ENCODE measurements at places on chromosomes 1 and 21.
A peak's percentile ranks its signal among the peaks of the same experiment; 100 is the strongest.

- no peak overlapping the region for H3K27ac ChIP-seq
- H3K36me3 ChIP-seq: no peaks in the 10 kb centered on the region
- no peaks in the 10 kb centered on the region for H3K4me1 ChIP-seq
- H3K27me3 ChIP-seq: peaks cover 6% of the 10 kb centered on the region
- H3K4me3 ChIP-seq: no peak overlapping the region
These were observed 145.9 kb upstream of the KAZN start for GRCh38 chr1:14452551-14452950.

DNA sequence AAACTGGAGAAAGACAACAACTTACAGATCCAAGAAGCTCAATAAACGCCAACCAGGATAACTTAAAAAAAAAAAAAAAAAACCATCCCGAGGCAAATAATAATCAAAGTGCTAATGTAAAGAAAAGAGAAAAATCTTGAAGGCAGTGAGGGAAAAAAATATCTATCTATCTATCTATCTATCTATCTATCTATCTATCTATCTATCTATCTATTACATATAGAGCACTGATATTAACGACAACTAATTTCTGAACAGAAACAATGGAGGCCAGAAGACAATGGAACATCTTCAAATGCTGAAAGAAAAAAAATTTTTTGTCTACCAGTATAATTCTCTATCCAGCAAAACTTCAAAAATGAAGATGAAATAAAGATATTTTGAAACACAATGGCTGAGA is 18.0 kb downstream of the PACC1 start:
- H3K27me3 ChIP-seq: no peaks in the 10 kb centered on the region
- H3K4me1 ChIP-seq: peaks cover 7% of the 10 kb centered on the region
- H3K36me3 ChIP-seq: peaks cover 4% of the 10 kb centered on the region
- H3K27ac ChIP-seq: no peak overlapping the region

DNA sequence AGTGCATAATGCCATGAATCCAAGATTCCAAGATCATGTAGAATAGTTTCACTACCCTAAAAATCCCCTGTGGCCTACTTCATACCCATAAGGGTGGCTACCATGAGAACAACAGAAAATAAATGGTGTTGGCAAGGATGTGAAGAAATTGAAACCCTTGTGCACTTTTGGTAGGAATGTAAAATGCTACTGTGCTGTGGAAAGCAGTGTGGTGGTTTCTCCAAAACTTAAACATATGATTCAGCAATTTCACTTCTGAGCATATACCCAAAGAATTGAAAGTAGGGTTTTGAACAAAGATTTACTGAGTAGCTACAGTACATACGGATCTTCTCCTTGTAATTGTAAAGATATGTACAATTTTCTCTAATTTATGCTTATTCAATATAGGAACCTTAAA is 16.0 kb downstream of the FNBP1L start:
- H3K27ac ChIP-seq: no peak overlapping the region
- peaks cover 34% of the 10 kb centered on the region for H3K4me1 ChIP-seq
- no peak overlapping the region for H3K4me3 ChIP-seq
- no peak for DNase-seq
- no peaks in the 10 kb centered on the region for H3K36me3 ChIP-seq

- H3K4me1 ChIP-seq: peaks cover 78% of the 10 kb centered on the region
- H3K4me3 ChIP-seq: no peak overlapping the region
- H3K27ac ChIP-seq: peak overlapping the region; percentile 92
- no peaks in the 10 kb centered on the region for H3K36me3 ChIP-seq
- DNase-seq: peak; percentile 38
These were observed 14.0 kb upstream of the FAAP20 start for GRCh38 chr1:2208309-2209239.

DNA sequence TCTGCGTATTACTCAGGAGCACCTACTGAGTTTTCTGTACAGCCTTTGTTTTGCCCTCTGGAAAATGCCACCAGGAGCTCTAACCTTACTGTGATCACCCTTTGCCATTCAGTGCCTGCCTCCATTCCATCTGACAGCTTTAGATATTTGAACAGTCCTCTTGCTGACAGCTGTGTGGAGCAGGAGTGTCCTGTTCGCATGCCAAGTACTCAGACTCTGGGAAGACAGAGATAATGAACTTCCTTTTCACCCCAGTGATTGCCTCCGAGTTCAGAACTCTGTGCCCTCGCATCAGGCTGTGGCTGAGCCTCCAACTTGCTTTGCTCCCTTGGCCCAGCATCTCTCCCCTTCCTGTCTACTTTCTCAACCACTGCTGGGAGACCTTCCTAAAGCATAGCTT is 74.0 kb downstream of the CACNA1E start:
- H3K36me3 ChIP-seq: no peaks in the 10 kb centered on the region
- H3K27ac ChIP-seq: no peak overlapping the region
- peaks cover 7% of the 10 kb centered on the region for H3K4me1 ChIP-seq
- H3K27me3 ChIP-seq: peaks cover 84% of the 10 kb centered on the region

GRCh38 chr1:202599669-202600431 is 110.4 kb downstream of the SYT2 start:
- no peak overlapping the region for H3K27ac ChIP-seq
- H3K4me3 ChIP-seq: no peak overlapping the region
- peak; percentile 54 for DNase-seq
- H3K4me1 ChIP-seq: peaks cover 9% of the 10 kb centered on the region
- H3K36me3 ChIP-seq: peaks cover 4% of the 10 kb centered on the region

GRCh38 chr21:44370027-44370735 is 16.8 kb downstream of the TRPM2 start:
- no peak for DNase-seq
- H3K4me3 ChIP-seq: peak overlapping the region; percentile 13
- H3K4me1 ChIP-seq: peaks cover 4% of the 10 kb centered on the region
- H3K36me3 ChIP-seq: no peaks in the 10 kb centered on the region
- H3K27me3 ChIP-seq: peaks cover 86% of the 10 kb centered on the region

- H3K4me1 ChIP-seq: peaks cover 55% of the 10 kb centered on the region
- no peak for DNase-seq
- H3K4me3 ChIP-seq: no peak overlapping the region
- no peaks in the 10 kb centered on the region for H3K36me3 ChIP-seq
These were observed 12.2 kb downstream of the NGF start for GRCh38 chr1:115325874-115326273.

GRCh38 chr1:225253173-225253572 is 174.7 kb downstream of the LBR start:
- no peak overlapping the region for H3K4me3 ChIP-seq
- H3K27me3 ChIP-seq: no peaks in the 10 kb centered on the region
- no peak overlapping the region for H3K27ac ChIP-seq
- DNase-seq: no peak
- no peaks in the 10 kb centered on the region for H3K36me3 ChIP-seq
- no peaks in the 10 kb centered on the region for H3K4me1 ChIP-seq

GRCh38 chr1:207823880-207824566 is 72.2 kb downstream of the CD46 start:
- H3K4me3 ChIP-seq: peak overlapping the region; percentile 78
- H3K36me3 ChIP-seq: peaks cover 30% of the 10 kb centered on the region

DNA sequence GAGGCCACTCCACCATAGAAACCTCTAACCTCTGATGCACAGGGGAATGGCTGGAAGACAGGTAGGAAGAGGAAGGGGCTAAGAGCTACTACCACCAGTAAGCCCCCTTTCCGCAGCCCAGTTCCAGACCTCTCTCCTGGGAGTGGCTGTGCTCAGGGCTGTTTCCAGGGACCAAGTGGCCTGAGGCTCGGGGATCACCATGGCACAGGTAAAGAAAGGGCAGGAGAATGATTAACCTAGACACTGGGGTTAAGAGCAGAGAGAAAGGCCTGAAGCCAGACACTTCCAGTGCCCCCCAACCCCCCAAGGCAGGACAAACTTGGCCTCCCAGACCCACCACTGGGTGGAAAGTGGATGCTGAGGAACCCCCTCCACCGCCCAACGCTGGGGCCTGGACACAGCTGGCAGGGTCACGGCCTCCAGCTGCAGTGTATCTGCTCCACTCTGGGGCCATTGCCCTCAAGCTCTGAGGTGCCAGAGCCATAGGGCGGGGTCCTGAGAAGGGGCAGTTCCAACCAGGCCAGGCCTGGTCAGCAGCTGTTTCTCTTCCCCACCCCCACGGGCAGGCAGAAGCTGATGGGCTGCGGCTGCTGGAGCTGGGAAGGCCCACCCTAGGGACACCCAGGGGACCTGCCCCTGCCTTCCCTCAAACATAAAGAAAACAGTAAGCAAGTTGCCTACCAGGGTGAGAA is 2.6 kb downstream of the TAGLN2 start:
- H3K36me3 ChIP-seq: peaks cover 33% of the 10 kb centered on the region
- H3K4me3 ChIP-seq: peak overlapping the region; percentile 91
- no peaks in the 10 kb centered on the region for H3K27me3 ChIP-seq
- DNase-seq: peak; percentile 81
- peak overlapping the region; percentile 98 for H3K27ac ChIP-seq

DNA sequence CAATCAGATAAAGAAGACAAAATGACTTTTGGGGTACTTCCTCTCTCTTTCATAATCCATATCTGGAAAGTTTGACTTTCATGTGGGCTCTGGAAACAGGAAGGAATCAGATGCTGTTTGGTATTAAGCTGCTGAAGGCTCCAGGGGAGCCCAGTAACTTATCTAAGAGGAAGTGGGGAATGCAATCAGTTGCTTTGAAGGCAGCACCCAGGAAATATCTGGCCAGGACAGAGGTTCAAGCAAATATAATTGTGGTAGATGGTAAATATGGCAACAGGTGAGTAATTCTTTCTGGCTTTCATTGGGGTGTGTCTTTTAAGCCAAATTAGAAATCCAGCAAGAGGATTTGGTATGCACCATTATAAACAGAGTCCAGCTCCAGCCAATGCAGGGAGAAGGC is 44.4 kb downstream of the COLGALT2 start:
- H3K27ac ChIP-seq: no peak overlapping the region
- H3K27me3 ChIP-seq: no peaks in the 10 kb centered on the region
- no peak for DNase-seq
- no peaks in the 10 kb centered on the region for H3K36me3 ChIP-seq
- no peak overlapping the region for H3K4me3 ChIP-seq

DNA sequence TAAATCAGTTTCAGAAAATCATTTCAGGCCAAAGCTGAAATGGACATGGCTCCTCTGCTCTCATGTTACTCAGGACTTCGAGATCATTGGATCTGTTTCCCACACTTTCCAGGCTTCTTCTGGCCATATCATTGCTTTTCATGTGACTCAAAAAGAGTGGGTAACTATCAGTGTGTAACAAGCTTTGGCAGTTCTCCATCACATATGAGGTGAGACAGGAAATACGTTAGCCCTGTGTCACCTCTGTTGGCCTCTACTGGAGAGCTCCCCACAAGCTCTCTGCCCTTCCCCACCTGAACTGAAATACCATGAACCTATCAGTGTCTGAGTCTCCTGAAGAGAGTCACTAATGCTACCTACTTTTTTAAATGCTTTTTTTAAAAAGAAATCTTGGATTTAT is 128.2 kb downstream of the LBR start:
- H3K27me3 ChIP-seq: no peaks in the 10 kb centered on the region
- H3K36me3 ChIP-seq: no peaks in the 10 kb centered on the region
- no peak overlapping the region for H3K27ac ChIP-seq

DNA sequence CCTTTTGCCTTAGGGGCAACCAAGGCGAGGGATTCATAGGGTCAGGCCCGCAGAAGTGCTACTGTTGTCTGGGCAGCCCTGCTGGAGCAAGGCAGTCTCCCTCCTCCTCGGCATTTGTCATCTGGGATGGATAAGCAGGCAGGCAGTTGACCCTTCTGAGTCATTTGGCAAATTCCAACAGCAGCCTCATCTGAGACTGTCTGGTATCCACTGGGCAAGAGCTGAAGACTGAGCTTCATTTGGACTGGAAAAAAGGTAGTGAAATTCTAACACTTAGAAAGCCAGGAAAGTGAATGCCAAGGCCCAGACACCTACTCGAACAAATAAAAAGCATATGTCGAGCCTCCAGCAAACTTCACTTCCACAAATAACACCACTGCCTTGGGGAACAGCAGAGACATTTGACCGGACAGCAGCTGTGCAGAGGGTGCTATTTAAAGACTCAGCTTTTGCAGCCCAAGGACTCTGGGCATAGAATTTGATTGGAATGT is 4.0 kb upstream of the ZBTB40 start:
- H3K36me3 ChIP-seq: no peaks in the 10 kb centered on the region
- peak overlapping the region; percentile 24 for H3K4me3 ChIP-seq
- no peaks in the 10 kb centered on the region for H3K27me3 ChIP-seq

GRCh38 chr1:20120796-20121195 is 1.5 kb upstream of the PLA2G2D start:
- no peaks in the 10 kb centered on the region for H3K36me3 ChIP-seq
- no peak for DNase-seq
- no peak overlapping the region for H3K4me3 ChIP-seq
- H3K27ac ChIP-seq: no peak overlapping the region
- peaks cover 11% of the 10 kb centered on the region for H3K4me1 ChIP-seq
- H3K27me3 ChIP-seq: peaks cover 61% of the 10 kb centered on the region

DNA sequence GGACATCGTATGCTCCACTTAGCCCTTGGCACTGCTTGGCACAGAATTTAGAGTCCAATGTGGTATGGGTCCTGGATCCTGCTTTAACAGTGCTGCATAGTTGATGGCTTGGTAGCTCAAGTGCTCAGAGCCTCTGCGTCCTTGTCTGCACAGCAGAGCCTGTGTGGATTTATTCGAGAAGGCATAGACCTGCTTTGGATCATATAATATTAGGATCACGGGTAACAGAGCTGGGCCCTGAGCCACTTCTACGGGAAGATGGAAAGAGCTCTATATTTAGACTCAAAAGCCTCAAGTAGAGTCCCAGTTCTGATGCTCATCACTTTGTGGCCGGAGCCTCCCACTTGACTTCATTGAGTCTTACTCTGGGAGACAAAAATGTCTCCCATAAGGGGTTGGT is 164.4 kb upstream of the EDN2 start:
- H3K4me1 ChIP-seq: peaks cover 23% of the 10 kb centered on the region
- no peak for DNase-seq
- no peaks in the 10 kb centered on the region for H3K27me3 ChIP-seq
- peak overlapping the region; percentile 12 for H3K27ac ChIP-seq
- H3K4me3 ChIP-seq: no peak overlapping the region

DNA sequence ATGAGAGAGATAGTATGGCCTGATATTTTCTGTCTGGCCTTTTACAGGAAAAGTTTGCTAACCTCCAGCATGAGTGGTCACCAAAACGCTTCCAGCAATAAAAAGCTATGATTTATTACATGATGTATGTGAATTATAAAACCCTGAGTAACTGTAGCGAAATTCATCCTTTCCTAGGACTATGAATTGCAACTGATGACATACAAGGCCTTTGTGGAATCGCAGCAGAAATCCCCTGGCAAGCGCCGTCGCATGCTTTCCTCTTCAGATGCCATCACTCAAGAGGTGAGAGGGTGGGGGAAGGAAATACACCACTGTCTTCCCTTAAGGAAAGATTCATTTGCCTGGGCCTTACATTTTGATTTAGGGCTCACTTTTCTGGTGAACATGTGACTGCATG is 117.9 kb downstream of the MACF1 start:
- peaks cover 100% of the 10 kb centered on the region for H3K36me3 ChIP-seq
- no peak for DNase-seq
- no peaks in the 10 kb centered on the region for H3K4me1 ChIP-seq
- no peak overlapping the region for H3K4me3 ChIP-seq
- H3K27ac ChIP-seq: no peak overlapping the region

- H3K27me3 ChIP-seq: peaks cover 10% of the 10 kb centered on the region
- no peak for DNase-seq
- H3K4me3 ChIP-seq: no peak overlapping the region
- H3K4me1 ChIP-seq: peaks cover 44% of the 10 kb centered on the region
- H3K27ac ChIP-seq: peak overlapping the region; percentile 16
These were observed 68.0 kb downstream of the MEGF6 start for GRCh38 chr1:3543076-3544039.

All from left ventricle myocardium inferior (tissue), 1 donor.